ENCODE measurements at places on chromosomes 5 and 9. TPM values are rescaled to one million over a fixed set of nuclear protein-coding genes. Genes with fewer than 3 reads are reported as not detected.

The SLC1A1 gene
- not detected for polyA plus RNA-seq

The FGFR4 gene
- not detected for polyA plus RNA-seq

The WDR38 gene
- polyA plus RNA-seq, result not detected

The FCN1 gene
- polyA plus RNA-seq, result 8.9 TPM

GRCh38 chr5:179438461-179438860, 93.2 kb upstream of the ADAMTS2 start:
- H3K27ac ChIP-seq, result no peak overlapping the region
- no peaks in the 10 kb centered on the region for H3K4me1 ChIP-seq
- no peak for DNase-seq
- no peak overlapping the region for H3K4me3 ChIP-seq

DNA sequence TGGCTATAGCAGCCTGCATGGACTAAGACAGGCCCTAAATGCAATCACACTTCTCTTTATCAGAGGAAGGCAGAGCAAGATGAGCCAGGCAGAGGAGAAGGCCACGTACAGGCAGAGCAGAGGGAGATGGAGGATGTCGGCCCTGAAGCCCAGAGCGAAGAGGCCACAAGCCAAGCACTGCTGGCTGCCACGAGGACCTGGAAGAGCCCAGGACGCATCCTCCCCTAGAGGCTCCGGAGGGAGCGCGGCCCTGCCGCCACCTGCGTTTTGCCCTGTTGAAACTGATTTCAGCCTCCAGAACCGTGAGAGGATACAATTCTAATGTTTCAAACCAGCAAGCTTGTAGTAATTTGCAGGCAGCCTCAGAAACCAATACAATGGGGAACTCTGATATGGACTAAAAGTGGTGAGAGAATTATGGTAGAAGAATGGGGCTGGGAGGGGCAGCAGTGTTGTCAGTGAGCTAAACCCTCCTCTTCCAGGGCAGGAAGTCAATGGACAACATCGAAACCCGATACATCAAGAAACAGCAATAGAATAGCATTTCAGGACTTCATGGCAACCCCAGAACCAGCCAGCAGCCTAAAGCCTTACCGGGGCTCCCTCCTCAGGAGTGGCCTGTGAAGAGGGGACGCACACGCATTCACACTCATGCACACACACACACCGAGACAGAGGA, 32.6 kb downstream of the ADAMTS2 start:
- H3K36me3 ChIP-seq, result no peaks in the 10 kb centered on the region
- no peak overlapping the region for H3K4me3 ChIP-seq
- H3K27ac ChIP-seq, result no peak overlapping the region
- H3K27me3 ChIP-seq, result no peaks in the 10 kb centered on the region

GRCh38 chr5:170365011-170365410, 24.2 kb downstream of the KCNMB1 start:
- H3K4me1 ChIP-seq, result no peaks in the 10 kb centered on the region
- peaks cover 3% of the 10 kb centered on the region for H3K36me3 ChIP-seq
- no peak overlapping the region for H3K27ac ChIP-seq
- DNase-seq, result no peak

GRCh38 chr5:179297026-179297425, 48.2 kb downstream of the ADAMTS2 start:
- no peak overlapping the region for H3K4me3 ChIP-seq
- H3K4me1 ChIP-seq, result no peaks in the 10 kb centered on the region
- H3K27me3 ChIP-seq, result peaks cover under 1% of the 10 kb centered on the region
- H3K27ac ChIP-seq, result no peak overlapping the region
- H3K36me3 ChIP-seq, result no peaks in the 10 kb centered on the region

- no peak for DNase-seq
- H3K4me3 ChIP-seq, result no peak overlapping the region
- no peak overlapping the region for H3K27ac ChIP-seq
Observed at GRCh38 chr5:3002230-3002629, 250.8 kb upstream of the IRX2 start.

Measured in immature natural killer cell (primary cell).